Left cardiac atrium (tissue), 4 donors: ENCODE measurements at places on chromosomes 6 and 20.

DNA sequence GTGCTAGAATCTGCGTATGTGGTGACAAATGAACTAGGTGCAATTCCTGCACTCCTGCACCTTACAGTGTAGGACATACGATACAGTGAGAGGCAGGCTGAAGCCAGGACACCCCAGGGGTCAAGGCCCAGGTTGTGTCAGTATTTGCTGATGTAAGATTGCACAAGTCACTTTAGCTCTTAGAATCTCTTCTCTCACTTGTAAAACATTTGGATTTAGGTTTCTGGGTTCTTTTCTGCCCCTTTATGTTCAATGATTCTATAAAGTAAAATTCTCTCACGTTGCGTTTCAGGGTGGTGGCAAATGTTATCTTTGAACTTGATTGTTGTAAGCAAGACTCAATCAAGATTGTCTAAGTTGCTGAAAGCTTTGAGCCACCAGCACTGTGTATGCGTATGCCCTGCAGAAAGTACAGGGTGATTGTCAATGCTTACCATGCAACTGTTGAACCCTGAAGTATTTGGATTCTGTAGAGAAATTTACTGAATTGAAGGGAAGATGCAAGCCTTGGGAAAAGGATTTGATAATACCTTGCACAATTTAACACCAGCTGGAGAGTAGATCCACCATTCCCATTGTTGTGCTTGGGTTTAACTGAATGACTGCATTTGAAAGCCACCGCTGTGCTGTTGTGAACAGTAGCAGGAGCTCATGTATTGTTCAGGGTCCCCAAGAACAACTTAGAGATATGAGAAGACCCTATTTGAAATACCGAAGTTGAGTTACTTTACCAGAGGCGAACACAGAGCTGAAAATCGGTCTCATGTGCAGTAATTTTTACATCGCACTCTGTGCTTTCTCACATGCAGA is 106.1 kb upstream of the CITED2 start:
- DNase-seq = no peak

DNA sequence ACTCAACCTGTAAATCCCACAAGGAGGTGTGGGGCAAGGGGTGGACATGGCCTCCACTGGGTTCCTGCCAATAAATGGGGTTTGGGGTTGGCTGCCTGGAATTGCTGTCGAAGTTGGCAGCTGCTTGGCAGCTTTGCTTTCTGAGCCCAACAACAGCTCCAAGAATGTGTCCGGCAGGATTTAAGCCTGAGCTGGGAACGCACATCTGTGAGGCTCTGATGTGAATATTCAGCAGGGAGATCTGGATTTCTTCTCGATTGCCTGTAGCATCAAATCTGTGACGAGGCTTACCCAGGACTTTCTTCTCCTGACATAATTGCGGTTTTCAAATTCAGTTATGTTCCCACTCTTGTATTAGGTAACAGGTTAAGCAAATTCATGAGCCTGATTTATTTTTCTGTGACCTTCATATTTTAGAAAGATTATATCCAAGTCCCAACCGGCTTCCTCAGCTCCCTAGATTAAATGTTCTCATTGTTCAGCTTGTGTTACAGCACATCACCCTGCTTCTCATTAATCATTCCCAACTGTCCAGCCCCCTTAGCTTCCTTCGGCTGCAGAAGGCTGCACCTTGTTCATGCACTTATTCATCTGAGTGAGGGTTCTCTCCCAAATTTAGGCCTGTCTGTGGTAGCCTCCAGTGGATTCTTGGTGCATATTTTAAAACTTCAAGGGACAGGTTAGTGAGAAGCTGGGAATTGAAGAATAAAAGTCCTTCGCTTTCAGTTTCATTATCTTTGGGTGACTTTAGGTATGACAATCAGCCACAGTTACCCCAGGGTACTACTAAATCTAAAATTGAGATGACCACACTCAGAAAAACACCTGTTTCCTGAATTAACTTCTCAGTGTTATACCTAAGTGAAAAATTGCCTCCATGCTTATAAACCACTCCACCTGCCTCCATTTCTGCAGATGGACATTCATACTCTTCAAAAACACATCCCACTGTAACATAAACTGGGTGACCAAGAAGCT is 310.0 kb downstream of the ESR1 start:
- DNase-seq = no peak

GRCh38 chr6:108616973-108617372 is 56.3 kb downstream of the FOXO3 start:
- DNase-seq = no peak

- DNase-seq = no peak
Measured at GRCh38 chr6:74549746-74550145, 656.1 kb downstream of the COL12A1 start.
